ENCODE measurements at places on chromosomes 1 and 21. TPM values are rescaled to one million over a fixed set of nuclear protein-coding genes. Genes with fewer than 3 reads are reported as not detected.

CLCA4 gene
- total RNA-seq, result not detected

HOOK1 gene
- not detected for total RNA-seq

SMIM12 gene
- 20.4 TPM for total RNA-seq

DNA sequence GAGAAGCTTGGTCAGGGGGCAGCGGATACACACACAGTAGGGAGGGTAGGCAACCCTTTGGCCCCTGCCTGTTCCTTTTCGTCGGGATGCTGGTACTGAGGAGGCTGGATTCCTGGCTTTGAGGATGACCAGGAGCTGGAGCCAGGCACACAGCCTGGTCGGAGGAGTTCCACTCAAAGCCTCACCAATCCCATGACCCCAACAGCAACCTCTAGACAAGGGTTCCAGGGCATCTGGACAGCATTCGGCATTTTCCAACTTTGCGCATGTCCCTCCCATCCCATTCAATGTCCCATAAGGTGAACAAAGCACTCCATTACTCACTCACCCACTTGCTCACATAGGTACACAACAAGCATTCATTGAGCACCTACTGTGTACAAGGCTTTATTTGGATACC lies 42.6 kb upstream of the HMGB4 start:
- DNase-seq, result no peak

MMP23B gene
- not detected for total RNA-seq

DNA sequence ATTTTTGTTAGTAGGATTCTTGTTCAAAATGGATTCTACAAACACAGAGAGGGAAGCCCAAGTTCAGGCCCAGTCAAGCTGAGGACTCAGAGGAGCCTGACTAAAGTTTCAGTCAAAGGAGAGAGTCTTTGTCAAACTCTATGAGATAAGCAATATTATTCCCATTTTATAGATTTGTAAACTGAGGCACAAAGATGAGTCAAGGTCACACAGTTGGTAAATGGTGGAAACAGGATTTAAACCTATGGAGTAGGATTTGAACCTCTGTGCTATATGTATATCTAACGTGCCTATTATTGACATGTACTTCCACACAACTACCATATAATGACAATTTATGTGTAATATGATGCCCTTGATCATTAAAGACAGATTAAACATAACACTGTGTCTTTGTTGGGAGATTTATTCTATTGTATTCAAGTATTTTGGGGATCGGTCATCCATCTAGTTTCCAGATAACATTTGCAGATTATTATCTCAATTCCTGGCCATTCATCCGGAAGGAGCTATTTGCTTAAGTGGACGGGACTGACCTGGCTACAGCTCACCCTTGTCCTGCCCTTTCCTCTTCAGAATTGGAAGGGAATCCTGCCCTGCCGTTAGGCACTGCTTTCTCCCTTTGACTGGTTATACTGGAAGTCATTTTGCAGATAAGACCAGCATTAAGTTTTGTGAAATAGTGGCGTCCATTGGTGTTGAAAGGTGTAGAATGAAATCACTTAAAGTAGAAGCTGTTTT lies 86.1 kb upstream of the LMO4 start:
- no peak for DNase-seq

NTNG1 gene
- 14.7 TPM for total RNA-seq

DNA sequence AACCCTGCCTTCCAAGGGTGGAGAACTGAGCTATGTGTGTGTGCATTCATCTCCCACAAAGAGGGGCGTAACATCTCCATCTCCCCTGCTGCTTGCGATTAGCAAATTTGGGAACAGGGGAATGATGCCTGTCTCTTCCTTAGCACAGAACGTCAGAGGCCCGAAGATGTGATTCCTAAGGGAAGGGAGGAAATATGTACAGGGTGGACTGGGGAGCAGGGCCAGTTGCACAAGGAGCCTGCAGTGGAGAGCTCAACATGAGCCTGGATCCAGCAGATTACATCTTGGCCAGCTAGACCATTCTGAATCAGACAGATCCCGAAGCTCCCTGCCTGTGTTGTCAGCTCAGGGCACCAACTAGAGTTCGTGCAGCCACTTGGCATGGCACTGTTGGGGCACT lies 118.1 kb downstream of the NGF start:
- peak; percentile 13 for DNase-seq

USP1 gene
- 31.2 TPM for total RNA-seq

DNA sequence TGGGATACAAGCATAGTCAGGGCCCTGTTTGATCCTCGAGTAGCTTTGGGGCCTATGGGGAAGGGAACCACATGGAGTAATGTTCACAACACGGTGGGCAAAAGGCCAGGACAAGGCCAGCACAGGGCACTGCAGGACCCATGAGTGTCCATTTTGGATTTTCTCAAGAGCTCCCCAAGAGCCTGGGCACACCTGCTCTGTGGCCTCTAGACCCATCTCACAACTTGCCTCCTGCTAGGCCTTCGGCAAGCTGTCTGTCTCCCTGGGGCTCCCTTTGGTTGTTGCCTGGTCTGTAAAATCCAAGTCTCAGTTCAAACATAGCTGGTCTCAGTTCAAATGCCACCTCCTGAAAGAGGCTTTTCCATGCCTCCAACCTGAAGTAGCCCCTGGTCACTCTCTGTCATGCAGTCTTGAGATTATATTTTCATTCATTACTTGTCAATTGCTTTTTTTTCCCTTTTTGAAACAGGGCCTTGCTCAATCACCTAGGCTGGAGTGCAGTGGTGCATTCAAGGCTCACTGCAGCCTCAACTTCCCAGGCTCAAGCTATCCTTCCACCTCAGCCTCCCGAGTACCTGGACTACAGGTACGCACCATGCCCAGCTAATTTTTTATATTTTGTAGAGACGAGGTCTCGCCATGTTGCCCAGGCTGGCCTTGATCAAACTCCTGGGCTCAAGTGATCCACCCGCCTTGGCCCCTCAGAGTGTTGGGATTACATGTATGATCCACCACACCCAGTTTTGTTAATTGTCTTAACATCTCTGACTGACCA lies 107.4 kb downstream of the MATN1 start:
- no peak for DNase-seq

SPRR2G gene
- not detected for total RNA-seq

DNA sequence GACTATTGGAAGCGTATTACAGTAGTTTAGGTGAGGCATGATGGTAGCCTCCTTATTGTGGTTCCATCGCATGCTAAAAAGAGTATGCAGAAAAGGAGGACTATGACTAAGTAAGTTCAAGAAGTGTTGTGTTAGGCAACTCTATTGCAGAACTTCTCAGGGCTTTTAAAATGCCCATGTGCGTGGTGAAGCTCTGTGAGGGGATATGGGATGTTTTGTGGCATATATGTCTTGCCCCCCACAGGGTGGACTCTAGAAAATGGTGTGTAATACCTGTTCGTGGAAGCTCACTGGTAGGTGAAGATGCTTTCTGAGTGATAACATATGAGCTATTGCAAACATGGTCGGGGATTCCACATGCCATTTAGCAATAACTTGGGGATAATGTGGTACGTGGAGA lies 31.7 kb downstream of the MAN1A2 start:
- DNase-seq, result no peak

DNA sequence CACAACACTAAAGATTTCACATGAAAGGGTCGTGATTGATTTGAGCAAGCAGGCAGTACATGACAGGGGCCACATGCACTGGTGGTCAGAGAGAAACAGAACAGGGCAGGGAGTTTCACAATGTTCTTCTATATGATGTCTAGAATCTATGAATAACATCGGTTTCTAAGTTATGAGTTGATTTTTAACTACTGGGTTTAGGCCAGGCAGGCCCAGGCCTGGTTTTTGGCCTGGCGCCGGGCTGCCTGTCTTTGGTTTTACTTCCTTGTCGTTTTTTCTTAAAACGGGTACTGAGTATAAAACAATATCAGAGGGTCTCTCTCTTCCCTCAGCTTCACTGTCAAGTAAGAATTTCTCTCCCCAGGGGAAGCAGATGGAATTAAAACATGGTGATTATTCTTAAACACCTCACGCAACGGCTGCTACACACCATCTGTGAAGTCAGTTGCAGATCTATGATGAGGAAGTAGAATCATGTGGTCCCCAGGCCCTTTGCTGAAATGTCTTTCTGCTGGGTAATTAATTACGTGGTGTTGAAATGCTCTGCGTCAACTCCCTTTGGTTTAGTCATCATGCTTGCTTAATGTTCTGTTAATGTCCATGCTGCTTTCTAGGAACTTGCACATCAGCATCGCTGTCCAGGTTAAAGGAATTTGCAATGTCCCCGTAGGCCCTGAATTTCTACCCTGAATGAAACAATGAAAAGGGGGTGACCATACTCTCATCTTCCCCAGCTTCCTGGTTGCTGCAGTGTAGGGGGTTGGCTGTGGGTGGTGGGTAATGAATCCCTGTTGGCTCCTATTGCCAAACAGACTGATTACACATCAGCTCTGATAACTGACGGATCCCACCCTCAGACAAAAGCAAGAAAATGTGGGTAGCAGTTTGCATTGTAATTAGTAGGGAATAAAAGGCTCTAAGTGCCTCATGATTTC lies 70.3 kb downstream of the SERINC2 start:
- DNase-seq, result peak; percentile 97

EPS8L3 gene
- total RNA-seq, result not detected

DNA sequence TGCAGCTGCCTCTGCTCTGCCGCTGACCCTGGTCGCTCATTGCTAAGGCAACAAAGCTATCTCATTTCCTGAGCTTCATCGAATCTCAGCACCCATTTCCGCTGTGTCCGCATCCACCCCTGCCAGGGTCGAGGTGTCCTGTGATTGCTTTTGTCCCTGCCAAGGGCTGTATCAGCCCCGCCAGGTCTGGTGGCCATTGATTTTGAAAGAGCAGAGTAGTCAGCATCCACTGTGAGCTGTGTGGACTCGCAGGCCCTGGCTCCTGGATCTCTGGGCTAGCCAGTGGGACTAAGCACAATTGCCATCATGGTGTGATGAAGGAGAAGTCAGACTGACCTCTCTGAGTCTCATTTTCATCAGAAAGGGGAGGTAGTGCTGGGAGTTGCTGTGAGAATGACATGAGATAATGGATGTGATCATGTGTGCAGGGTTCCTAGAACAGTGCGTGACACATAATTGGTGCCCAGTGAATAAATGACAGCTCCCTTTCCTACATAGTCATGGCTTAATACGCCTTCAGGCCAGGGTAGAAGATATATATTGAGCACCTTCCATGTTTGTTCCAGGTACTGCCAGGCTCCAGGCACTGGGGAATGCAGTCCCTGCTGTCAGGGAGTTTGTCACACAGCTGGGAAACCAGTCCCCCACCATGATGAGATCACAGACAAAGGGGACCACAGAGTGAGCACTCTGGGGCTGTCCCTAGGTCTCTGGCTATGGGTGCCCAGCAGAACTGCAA lies 32.1 kb downstream of the NAV1 start:
- DNase-seq, result no peak

DNA sequence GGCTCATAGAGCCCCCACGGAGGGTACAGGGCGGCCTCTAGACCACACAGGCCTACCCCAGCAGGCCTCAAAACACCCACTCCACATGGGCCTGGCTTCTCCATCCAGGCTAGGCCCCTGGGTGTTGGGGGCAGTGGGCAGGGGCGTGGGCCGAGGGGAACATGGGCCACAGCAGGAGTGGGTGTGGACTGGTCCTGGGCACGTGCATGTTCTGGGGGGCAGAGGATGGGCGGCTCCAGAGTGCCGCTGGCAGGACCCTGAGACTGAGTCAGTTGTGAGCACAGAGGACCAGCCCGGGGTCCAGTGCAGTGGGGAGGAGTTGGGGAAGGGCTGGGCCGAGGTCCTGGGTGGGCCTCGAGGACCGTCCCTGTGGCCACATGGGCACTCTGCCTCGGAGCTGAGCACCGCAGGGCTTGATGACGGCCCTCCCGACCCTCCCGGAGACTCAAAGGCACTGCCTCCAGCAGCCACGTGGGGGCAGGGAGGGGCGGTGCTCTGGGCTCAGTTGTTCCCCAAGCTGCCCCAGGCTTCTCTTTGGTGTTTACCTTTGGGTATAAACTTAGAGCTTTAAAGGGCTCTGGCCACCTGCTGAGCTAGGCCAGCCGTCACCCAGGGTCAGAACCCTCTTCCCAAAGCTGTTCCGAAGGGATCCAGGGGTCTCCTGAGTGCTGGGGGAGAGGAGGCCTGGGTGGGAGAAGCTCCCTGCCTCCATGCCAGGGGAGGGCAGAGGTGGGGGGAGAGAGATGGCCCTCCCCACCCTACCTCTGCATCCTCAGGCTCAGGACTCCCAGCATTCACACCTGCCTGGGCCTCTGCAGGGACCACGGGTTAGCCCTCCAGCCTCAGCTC lies 79.9 kb downstream of the MORN1 start:
- peak; percentile 79 for DNase-seq

GRCh38 chr1:70358921-70359564 lies 4.5 kb upstream of the ANKRD13C start:
- peak; percentile 68 for DNase-seq

GRCh38 chr1:53420341-53420740 lies 38.9 kb upstream of the DMRTB1 start:
- no peak for DNase-seq

ARHGEF16 gene
- not detected for total RNA-seq

PTGFR gene
- 13.3 TPM for total RNA-seq

C1orf146 gene
- total RNA-seq, result not detected

GRCh38 chr1:234833118-234833517 lies 223.1 kb upstream of the IRF2BP2 start:
- no peak for DNase-seq

KCNE2 gene
- total RNA-seq, result not detected

- peak; percentile 36 for DNase-seq
These were observed 21.3 kb upstream of the CCDC190 start for GRCh38 chr1:162882248-162882674.

DNA sequence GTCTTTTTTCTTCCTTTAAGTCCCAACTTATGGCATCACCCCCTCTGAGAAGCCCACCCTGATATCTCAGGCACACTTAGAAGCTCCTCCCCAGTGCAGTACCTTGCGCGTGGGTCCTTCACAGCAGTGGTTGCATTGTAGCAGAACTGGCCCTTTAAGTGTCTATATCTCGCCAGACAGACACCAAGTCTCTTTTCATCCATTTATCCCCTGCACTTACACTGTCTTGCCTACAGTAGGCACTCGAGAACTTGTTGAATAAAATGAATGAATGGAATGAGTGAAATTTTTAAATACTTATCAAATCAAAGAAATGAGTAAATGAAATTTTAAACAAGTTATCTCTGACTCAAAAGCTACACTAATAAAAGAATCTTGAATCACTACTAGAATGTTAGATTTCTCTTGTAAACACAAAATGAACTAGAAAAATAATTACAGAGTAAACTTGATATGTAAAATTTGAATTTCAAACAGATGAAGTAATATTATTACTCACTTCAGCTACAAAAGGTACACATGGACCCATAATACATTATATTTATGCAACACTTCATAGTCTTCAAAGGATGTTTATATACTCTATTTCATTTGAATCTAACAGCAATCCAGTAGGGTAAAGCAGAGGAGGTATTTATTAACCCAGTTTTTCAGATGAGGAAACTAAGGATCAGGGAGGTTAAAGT lies 54.7 kb upstream of the MAN1A2 start:
- DNase-seq, result peak; percentile 75

- DNase-seq, result no peak
These were observed 61.2 kb downstream of the DISP3 start for GRCh38 chr1:11539850-11540772.

DNA sequence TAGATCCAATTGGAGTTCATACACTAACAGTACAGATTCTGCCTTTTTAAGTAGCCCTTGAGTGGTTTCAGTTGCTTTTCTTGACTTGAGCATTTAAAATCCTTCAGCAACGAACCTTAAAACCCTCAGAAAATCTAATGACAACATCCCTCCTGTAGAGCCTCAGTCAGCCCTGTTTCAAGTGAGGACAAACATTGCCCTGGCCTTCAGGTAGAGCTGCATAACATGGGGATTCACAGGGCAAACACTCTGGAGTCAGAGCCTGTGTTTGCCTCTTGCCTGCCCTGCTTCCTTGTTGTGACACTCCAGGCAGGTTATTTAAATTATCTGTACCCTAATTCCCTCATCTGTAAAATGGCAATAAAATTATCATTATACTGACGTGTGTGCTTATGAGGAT lies 96.1 kb upstream of the KCNA3 start:
- DNase-seq, result no peak
